Suprapubic skin (tissue), 4 donors: ENCODE measurements at places on chromosomes 6 and 20. TPM values are rescaled to one million over a fixed set of nuclear protein-coding genes. Genes with fewer than 3 reads are reported as not detected.
A peak's percentile ranks its signal among the peaks of the same experiment; 100 is the strongest.

Gene HLA-F
- 71.2 TPM for total RNA-seq

Gene NR2E1
- total RNA-seq: not detected

Gene CCM2L
- total RNA-seq: 0.62 TPM

Gene FILIP1
- total RNA-seq: 0.36 TPM

Gene KIAA0408
- total RNA-seq: 1.7 TPM

Gene ARMH2
- total RNA-seq: not detected

Gene TRIM31
- total RNA-seq: not detected

Gene RUNX2
- total RNA-seq: 2.8 TPM

Gene DNMT3B
- total RNA-seq: 2.8 TPM

DNA sequence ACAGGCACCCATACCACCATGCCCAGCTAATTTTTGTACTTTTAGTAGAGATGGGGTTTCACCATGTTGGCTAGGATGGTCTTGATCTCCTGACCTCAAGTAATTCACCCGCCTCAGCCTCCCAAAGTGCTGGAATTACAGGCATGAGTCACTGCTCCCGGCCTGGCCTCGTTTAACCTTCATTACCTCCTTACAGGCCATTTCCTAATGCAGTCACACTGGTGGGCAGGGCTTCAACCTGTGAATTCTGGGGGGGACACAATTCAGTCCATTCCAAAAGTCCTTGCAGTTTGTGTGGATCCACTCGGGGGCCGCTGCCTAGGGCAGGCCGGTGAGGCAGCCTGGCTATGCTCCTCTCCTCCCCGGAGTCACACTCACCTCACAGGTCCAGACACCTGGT, 112.4 kb upstream of the SNX9 start:
- no peaks in the 10 kb centered on the region for H3K27me3 ChIP-seq
- no peaks in the 10 kb centered on the region for H3K36me3 ChIP-seq
- H3K4me1 ChIP-seq: peaks cover 4% of the 10 kb centered on the region
- H3K27ac ChIP-seq: no peak overlapping the region
- no peak overlapping the region for H3K4me3 ChIP-seq

GRCh38 chr6:56539527-56540105, 103.1 kb downstream of the DST start:
- H3K27me3 ChIP-seq: no peaks in the 10 kb centered on the region
- peaks cover 13% of the 10 kb centered on the region for H3K36me3 ChIP-seq
- H3K27ac ChIP-seq: peak overlapping the region; percentile 96
- H3K4me1 ChIP-seq: peaks cover 62% of the 10 kb centered on the region
- H3K4me3 ChIP-seq: peak overlapping the region; percentile 67

DNA sequence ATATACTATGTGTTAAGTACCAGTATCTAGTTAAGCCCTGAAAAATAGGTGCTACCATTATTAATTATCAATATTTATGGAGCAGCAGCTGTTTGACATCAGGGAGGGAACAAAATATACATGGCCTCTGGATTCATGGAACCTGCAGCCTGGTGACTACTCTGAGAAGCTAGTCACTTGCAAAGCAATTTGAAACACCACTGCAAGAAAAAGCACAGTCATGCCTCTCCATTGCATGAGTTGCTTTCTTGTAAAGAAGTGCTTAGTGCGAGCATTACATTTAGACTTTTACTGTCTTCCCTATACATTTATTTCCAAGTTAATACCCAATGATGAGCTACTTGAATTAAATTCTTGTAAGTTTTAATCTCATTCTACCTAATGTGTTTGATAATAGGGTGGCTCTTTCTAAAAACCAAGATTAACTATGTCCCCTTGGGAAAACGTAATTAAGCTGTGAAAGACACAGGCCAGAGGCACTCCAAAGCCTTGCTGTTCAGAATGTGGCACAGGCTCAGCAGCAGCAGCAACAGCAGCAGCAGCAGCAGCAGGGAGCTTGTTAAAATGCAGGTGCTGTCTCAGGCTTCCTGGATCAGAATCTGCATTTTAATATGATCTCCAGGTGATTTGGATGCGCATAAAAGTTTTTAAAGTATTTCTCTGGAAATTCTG, 83.6 kb downstream of the PFDN4 start:
- no peaks in the 10 kb centered on the region for H3K27me3 ChIP-seq
- no peaks in the 10 kb centered on the region for H3K36me3 ChIP-seq
- no peaks in the 10 kb centered on the region for H3K4me1 ChIP-seq
- no peak overlapping the region for H3K27ac ChIP-seq
- DNase-seq: no peak
- no peak overlapping the region for H3K4me3 ChIP-seq

- H3K4me3 ChIP-seq: no peak overlapping the region
- H3K27me3 ChIP-seq: no peaks in the 10 kb centered on the region
- no peak for DNase-seq
- H3K36me3 ChIP-seq: no peaks in the 10 kb centered on the region
- no peak overlapping the region for H3K27ac ChIP-seq
Measured at GRCh38 chr6:139007428-139007827, 19.4 kb upstream of the REPS1 start.

DNA sequence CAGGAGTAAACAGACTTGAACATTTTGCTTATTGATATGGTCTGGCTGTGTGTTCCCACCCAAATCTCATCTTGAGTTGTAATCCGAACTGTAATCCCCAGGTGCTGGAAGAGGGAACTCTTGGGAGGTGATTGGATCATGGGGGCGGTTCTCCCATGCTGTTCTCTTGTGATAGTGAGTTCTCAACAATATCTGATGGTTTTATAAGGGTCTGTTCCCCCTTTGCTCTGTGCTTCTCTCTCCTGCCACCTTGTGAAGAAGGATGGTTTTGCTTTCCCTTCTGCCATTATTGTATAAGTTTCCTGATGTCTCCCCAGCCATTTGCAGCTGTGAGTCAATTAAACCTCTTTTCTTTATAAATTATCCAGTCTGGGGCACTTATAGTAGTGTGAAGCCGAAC, 40.0 kb downstream of the MYLIP start:
- no peak overlapping the region for H3K4me3 ChIP-seq
- no peak overlapping the region for H3K27ac ChIP-seq
- no peaks in the 10 kb centered on the region for H3K27me3 ChIP-seq
- no peaks in the 10 kb centered on the region for H3K36me3 ChIP-seq
- H3K4me1 ChIP-seq: no peaks in the 10 kb centered on the region

DNA sequence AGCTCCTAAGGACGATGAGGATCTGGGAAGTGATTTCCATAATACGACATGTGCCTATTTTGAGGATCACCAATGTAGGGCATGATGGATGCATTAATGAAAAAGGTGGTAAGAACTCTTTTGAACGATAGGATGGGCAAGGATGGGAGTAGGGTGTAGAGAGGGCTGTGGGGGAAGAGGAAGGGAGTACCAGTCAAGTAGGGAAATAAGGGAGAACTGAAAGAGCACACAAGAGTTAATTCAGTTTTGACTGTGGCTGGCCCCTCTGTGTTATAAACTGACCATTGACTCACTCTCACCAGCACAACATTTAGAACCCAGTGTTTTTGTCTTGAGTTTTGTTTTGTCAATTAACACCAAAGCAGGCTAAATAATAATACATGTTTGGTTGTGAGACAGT, 33.0 kb downstream of the SLC35D3 start:
- no peaks in the 10 kb centered on the region for H3K4me1 ChIP-seq
- no peak overlapping the region for H3K27ac ChIP-seq
- DNase-seq: no peak
- no peak overlapping the region for H3K4me3 ChIP-seq
- peaks cover 5% of the 10 kb centered on the region for H3K27me3 ChIP-seq

GRCh38 chr6:129194306-129194941, 311.5 kb downstream of the LAMA2 start:
- H3K27me3 ChIP-seq: no peaks in the 10 kb centered on the region
- H3K27ac ChIP-seq: no peak overlapping the region
- H3K4me3 ChIP-seq: no peak overlapping the region

- H3K27me3 ChIP-seq: no peaks in the 10 kb centered on the region
- H3K27ac ChIP-seq: no peak overlapping the region
- DNase-seq: no peak
- no peaks in the 10 kb centered on the region for H3K4me1 ChIP-seq
- H3K36me3 ChIP-seq: no peaks in the 10 kb centered on the region
- H3K4me3 ChIP-seq: no peak overlapping the region
Measured at GRCh38 chr6:130995783-130996447, 67.1 kb downstream of the EPB41L2 start.

DNA sequence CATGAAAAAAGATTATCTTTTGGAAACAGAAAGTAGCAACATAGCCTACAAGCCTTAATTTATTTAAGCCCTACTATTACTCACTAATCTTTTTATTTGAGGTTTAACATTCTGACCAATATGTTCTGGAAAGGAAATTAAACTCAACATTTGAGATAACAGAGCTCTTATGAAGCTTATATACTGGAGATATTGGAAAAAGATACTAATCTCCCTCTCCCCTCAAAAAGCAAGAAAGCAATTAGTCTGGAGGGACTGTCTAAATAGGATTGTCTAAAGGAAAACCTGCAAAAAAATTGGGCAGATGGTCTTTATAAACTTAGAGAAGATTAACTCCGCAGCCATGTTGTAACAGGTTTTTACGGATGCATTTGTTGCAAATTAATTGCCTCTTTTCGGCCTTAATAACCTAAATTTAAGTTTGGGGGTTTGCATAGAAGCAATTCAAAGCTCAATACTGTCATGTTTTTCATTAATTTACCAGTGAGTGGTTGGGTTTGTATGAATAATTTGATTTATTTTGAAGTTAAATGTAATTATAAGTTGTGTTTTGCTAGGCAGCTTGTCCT, 79.1 kb downstream of the SHLD1 start:
- no peaks in the 10 kb centered on the region for H3K27me3 ChIP-seq
- H3K4me1 ChIP-seq: no peaks in the 10 kb centered on the region
- no peak overlapping the region for H3K4me3 ChIP-seq
- no peak overlapping the region for H3K27ac ChIP-seq
- DNase-seq: no peak

- no peak overlapping the region for H3K4me3 ChIP-seq
- no peak for DNase-seq
- peaks cover 24% of the 10 kb centered on the region for H3K4me1 ChIP-seq
- H3K36me3 ChIP-seq: no peaks in the 10 kb centered on the region
- peak overlapping the region; percentile 66 for H3K27ac ChIP-seq
- H3K27me3 ChIP-seq: no peaks in the 10 kb centered on the region
Measured at GRCh38 chr6:6711832-6712448, 123.4 kb downstream of the LY86 start.

GRCh38 chr6:111210194-111210728, 123.0 kb downstream of the SLC16A10 start:
- no peak for DNase-seq
- no peak overlapping the region for H3K4me3 ChIP-seq
- no peaks in the 10 kb centered on the region for H3K36me3 ChIP-seq
- no peaks in the 10 kb centered on the region for H3K4me1 ChIP-seq

DNA sequence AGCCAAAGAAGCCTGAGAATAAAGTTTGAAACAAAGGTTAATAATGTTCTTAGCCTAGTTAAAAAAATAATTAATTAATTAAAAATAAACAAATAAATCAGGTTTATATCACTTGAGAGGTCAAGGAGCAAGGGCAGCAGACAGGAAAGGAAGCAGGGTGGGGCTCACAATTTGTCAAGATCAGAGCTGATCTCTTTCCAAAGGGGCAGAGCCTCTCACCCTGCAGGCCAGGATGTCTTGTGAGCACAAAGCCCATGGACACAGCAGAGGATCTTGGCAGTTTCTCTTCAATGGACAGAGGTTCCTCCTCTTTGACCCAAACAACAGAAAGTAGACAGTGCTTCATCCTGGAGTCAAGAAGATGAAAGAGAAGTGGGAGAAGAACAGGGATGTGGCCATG, 14.9 kb downstream of the ULBP1 start:
- no peak overlapping the region for H3K27ac ChIP-seq
- no peak overlapping the region for H3K4me3 ChIP-seq
- no peaks in the 10 kb centered on the region for H3K4me1 ChIP-seq
- peaks cover 81% of the 10 kb centered on the region for H3K27me3 ChIP-seq
- DNase-seq: no peak

GRCh38 chr6:10410207-10411050, 4.4 kb downstream of the TFAP2A start:
- peak overlapping the region; percentile 98 for H3K27ac ChIP-seq
- H3K27me3 ChIP-seq: peaks cover 70% of the 10 kb centered on the region
- peak overlapping the region; percentile 83 for H3K4me3 ChIP-seq
- DNase-seq: no peak
- H3K36me3 ChIP-seq: no peaks in the 10 kb centered on the region

DNA sequence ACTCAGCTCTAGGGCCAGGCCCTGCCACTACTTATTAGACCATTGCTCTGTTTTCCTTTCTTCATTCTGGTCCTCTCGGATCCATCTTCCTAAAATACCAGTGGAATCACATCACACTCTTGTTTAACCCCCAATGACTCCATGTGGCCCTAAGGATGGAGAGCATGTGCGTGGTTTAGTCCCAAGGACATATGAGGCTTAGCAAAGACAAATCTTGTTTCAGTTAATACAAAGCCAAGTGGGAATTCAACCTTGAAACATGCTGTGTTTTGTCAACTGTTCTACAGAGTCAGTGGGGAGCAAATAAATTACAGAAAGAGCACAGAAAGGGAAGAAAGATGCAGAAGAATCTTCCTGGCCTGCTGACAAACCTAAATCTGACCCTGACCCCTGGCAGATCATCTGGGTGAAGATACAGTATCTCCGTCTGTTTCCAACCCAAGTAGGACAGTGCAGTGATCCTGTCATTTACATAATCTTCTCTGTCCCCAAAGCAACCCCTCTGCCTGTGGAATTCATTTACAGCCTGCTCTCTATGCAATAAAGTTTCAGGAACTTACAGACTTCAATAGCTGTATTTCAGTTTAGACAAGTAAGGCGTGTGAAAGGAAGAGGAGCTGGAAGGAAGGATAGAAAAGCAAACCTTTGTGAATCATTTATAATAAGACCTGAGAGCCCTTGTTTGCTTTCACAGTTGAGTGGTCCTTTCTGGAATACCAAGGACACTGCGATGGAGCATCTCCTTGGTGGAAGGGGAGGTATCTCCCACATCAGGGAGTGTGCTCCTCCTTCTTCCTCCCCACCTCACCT, 144.0 kb downstream of the THBS2 start:
- no peak overlapping the region for H3K27ac ChIP-seq
- H3K36me3 ChIP-seq: no peaks in the 10 kb centered on the region
- DNase-seq: no peak
- H3K4me1 ChIP-seq: no peaks in the 10 kb centered on the region
- no peaks in the 10 kb centered on the region for H3K27me3 ChIP-seq

DNA sequence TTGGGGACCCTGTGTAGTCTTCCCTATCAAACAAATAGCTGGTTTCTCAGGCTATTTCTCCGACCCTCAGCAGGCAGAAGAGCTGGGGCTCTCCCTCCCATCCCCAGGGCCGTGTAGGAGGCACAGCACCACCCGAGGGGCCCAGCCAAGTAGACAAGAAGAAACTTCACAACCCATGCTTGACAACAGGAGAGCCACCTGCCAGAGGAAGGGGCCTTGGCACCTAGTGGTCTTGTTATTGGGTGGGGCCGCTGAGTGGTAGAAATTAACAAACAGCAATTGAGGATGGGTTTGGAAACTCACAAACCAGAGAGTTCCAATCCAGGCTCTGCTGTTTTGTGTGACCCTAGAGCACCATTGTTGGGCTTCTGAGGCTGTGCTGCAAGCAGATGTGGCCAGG, 108.5 kb upstream of the CHD6 start:
- peaks cover 3% of the 10 kb centered on the region for H3K27me3 ChIP-seq
- H3K27ac ChIP-seq: no peak overlapping the region
- DNase-seq: no peak
- no peaks in the 10 kb centered on the region for H3K4me1 ChIP-seq
- no peak overlapping the region for H3K4me3 ChIP-seq
